ENCODE measurements at places on chromosomes 5 and 9. TPM values are rescaled to one million over a fixed set of nuclear protein-coding genes. Genes with fewer than 3 reads are reported as not detected.

OSMR gene
- total RNA-seq = 3.5 TPM

RAB3C gene
- total RNA-seq = 1.1 TPM

NCS1 gene
- total RNA-seq = 0.70 TPM

DMGDH gene
- not detected for total RNA-seq

DNA sequence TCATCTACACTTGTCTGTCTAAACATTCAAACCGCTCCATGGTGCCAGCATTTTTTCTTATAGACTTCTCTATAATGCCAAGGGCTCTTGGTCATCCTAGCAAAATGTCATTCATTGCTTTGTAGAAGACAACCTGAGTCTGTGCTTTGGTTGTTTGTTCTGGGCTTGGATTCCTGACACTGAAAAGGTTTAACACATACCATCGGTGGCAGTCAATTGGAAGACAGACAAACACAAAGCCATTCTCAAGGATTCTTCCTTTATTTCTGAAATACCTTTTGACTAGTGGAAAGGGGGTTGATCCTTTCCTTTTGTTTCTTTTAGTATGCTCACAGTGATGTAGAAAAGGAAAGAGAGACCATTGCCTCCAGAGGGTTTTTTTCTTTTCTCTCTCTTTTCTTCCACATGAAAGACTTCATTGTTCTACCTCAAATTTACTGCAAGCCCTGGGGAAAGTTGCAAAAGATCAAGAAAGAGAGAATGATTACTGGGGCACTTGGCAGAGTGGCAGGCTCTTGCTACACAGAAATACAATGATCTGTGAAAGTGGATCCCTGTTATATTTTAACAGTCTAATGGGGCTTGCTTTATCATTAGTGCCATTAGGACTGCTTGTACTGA lies 66.4 kb upstream of the TMC1 start:
- DNase-seq = no peak

GRCh38 chr5:90612919-90613318 lies 54.3 kb downstream of the ADGRV1 start:
- no peak for DNase-seq

GRCh38 chr5:125198270-125198974 lies 452.0 kb upstream of the ZNF608 start:
- DNase-seq = no peak

GRCh38 chr5:96902876-96903275 lies 26.6 kb downstream of the ERAP2 start:
- DNase-seq = no peak

- DNase-seq = no peak
Observed at GRCh38 chr5:32201122-32201753, 27.1 kb upstream of the GOLPH3 start.

- no peak for DNase-seq
Observed at GRCh38 chr5:152932621-152933020, 527.5 kb upstream of the NMUR2 start.

Data from Peyer's patch (tissue), 4 donors.